ENCODE measurements at places on chromosomes 3 and 15.

GRCh38 chr3:127886231-127886955, 28.6 kb upstream of the KBTBD12 start:
- no peak for DNase-seq

DNA sequence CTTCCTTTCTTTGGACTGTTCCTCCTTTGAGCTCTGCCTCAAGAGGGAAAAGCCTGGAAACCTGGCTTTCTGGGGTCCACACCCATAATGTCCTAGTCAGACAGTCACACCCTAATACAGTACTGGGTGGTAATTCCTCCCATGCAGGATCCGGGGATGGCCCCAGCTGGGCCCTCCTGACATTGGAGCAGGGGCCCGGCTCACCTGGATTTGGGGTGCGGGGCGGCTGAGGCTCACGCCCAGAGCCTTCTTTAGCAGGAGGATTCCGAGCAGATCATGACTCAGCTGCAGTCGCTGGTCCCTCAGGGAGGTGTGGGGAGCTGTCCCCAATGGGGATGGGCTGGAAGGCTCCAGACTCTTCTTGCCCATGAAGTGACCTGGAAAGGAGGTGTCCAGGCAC, 1.0 kb downstream of the NMB start:
- no peak for DNase-seq

GRCh38 chr3:54831112-54831511, 96.7 kb downstream of the LRTM1 start:
- DNase-seq: no peak

- DNase-seq: no peak
These were observed 129.5 kb downstream of the ATP8B4 start for GRCh38 chr15:49989498-49989897.

DNA sequence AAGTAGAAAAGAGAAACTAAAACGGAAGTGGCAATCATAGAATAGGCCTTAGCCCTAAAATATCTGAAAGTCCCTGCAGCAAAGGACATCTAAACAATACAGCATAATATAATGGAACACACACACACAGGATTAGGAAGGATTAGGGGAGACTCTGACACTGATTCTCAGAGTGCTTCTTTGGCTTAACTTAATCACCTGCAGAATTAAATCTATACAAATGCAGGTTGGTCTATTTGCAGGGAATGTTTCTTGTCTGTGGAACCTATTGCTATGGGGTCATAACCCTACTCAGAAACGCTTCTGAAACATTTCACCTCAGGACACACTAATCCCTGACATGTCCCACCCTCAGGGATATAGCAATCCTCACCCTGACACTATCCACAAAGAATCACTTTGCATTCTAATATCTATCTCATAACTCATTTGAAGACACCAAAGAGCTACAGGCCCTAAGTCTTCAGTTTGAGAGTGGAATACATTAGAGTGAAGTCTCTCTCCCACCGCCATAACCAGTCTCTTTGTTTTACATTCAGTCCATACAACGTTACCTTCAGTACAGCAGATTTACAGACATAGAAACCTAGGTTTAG, 1041.2 kb downstream of the TUSC7 start:
- no peak for DNase-seq
